Caki2 (cell line): ENCODE measurements at places on chromosomes 1 and 21.

GRCh38 chr1:109910123-109910962 is at the start of gene CSF1:
TSS of gene CSF1 (plus strand) at chr1:109910849. CDS start at chr1:109911024, 175 bp downstream.
- peak; percentile 70 for DNase-seq

GRCh38 chr21:27954543-27955165 is 987.8 kb upstream of the ADAMTS5 start:
- no peak for DNase-seq

- no peak for DNase-seq
Observed at GRCh38 chr1:210697185-210697584, 368.5 kb downstream of the HHAT start.

GRCh38 chr1:98870959-98871903 is 133.4 kb downstream of the PLPPR5 start:
- DNase-seq = no peak

GRCh38 chr1:160149716-160150115 is 1.7 kb upstream of the ATP1A4 start:
- DNase-seq = no peak

DNA sequence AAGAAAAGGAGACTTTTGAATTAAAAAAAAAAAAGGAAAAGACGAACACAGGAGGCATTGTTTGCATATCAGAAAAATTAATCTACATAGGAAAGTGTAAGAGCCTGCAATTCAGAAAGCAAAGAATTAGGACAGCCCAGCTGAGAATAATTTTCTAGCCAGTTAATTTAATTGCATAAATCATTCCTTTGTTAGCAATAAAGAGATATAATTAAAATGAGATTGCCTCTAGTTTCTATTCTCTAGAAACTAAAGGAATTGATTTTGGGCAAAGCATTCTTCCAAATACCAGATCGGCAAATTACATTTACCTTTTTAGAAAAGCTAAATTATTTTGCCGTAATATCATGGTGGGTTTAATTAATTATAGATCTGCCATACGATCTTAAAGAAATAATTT is 46.0 kb downstream of the NUF2 start:
- no peak for DNase-seq

- DNase-seq = no peak
Observed at GRCh38 chr1:168766568-168766967, 37.6 kb upstream of the DPT start.

GRCh38 chr1:161217831-161218230 is 2.7 kb downstream of the FCER1G start:
- DNase-seq = no peak

DNA sequence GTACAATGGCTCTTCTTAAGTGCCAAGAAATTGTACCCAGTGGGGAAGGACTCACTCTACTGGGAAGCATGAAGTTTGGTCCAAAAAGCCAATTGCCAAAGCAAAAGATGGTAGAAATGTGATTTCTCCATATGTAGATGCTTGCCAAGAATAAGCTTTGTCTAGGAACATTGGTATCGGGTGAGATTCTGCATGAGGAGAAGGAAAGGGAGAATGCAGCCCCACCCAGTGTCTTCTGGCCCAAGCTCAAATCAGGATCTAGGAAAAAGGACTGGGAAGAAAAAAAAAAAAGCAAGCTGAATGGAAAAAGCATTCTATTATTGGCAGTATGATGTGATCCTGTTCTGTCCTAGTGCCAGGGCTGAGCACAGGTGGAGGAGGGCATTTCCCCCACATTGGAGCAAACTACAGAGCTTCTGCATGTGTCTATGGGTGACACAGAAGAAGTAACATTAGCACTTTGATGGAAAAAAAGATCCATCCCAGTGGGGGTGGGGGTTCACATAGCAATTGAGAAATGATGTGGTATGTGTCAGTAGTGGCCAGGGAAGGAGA is 226.6 kb downstream of the KCNH1 start:
- DNase-seq = no peak

- no peak for DNase-seq
Observed at GRCh38 chr1:13583595-13583965, at the start of gene PDPN. TSS of gene PDPN (plus strand) at chr1:13583832. CDS start at chr1:13584034, 202 bp downstream.

DNA sequence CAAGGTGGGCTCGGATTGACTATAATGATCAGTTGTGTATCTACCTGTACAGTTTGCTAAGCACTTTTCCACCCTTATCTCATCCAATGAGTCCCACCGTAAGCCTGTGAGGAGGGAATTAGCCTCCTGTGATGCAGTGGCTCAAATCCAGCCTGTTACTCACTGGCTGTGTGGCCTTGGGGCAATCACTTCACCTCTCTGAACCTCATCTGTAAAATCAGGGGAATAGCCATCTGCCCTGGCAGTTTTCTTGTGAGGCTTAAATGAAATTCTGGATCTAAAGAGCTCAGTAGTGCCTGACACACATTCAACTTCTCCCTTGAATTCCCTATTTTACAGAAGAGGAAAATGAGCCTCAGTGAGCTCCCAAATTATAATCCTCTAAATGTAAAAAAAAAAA is 7.4 kb upstream of the EXTL1 start:
- no peak for DNase-seq

DNA sequence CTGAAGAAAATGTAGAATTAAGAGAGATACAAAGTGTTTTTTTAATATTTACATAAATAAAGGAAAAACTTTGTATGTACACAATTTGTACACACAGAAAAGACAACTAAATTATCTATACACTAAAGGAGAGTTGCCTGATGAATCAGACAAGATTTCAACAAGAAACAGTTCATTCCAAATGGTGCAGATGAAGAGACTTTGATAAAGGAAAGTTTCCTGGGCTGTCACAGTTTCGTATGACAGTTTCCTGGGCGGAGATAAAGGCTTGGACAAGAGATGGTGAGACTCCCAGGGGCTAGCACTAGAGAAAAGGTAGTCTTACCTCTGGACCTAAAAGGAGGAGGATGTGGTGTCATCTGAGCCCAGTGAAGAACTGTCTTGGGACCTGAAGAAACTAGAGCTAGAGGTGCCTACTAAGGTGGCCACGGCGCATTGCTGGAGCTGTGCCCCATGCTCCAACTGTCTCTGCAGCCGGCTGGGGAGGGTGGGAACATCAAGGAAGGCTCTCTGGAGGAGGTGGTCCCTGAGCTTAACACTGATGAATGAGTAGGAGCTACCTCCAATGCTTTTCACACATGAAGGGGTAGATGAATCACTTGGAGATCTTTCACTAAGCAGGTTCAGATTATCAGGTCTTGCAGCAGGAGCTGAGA is 32.2 kb downstream of the ETS2 start:
- no peak for DNase-seq

DNA sequence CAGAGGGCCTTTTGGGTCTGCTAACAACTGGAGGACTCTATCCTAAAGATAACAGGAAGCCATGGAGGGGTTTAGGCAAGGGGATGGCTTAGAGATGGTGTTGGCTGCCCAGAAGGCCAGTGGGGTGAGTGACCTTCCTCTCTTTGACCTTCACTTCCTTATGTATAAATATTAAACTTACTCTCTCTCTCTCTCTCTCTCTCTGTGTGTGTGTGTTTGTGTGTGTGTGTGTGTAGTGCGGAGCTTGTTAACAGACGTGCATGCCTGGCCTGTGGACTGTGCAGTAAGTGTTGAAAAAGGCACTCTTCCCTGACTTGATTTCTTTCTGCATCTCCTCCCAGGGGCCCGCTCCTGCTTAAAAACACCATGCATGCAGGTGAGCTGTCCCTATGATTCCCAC is 10.0 kb downstream of the MROH7 start:
- DNase-seq = no peak

GRCh38 chr1:248703674-248704073 is 1.1 kb upstream of the OR14I1 start:
- no peak for DNase-seq

DNA sequence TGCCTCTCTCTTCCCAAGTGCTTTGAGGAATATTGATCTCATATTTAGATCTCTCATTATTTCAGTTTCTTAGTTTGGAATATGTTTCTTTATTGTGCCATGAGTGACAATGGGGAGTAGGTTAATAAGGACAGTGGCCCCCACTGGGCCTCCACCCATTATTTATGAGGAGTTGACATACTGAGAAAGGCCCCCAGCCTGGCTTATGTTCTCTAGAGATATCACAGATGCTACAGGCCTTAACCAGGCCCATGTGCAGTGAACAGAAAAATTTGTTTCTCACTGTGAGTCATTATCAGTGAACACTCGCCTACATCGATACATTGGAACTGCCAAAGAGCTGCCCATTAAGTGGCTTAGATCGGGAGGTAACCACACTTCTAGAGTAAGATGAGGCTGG is 35.7 kb upstream of the SYT6 start:
- no peak for DNase-seq

DNA sequence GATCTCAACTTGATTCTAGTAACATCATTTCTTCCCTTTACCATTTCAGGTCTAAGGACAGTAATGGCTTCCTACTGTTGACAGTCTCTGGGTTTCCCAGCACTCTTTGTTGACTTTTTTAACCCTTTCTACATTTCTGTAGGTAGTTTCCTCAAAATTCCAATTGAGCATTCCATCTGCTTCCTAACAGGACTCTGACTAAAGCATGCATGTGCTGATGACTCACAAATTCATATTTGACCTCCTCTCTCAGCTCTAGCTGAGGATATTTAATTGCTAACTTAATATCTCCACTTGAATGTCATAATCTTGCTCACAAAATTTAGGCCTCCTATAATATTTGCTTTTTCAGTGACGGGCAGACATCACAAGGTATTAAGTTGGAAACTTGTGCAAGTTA is 93.3 kb upstream of the ZNHIT6 start:
- no peak for DNase-seq

GRCh38 chr1:247833601-247834000 is 8.1 kb downstream of the OR11L1 start:
- no peak for DNase-seq

- DNase-seq = no peak
Observed at GRCh38 chr1:87929906-87930305, 601.2 kb downstream of the LMO4 start.

GRCh38 chr1:150557065-150557600 is 7.9 kb downstream of the ADAMTSL4 start:
- no peak for DNase-seq

DNA sequence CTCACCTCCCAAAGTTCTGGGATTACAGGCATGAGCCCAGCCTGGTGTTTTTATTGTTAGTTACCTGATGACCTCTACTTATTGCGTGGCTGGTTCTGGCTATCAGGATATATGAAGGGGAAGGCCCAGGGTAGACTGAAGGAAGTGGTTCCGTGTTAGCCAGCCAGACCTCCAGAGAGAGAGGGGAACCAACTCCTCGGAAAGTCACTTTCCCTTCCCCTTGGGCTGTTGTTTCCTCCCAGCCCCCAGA is 2.5 kb upstream of the RCSD1 start:
- no peak for DNase-seq

GRCh38 chr1:183892351-183892793 is 87.5 kb downstream of the RGL1 start:
- no peak for DNase-seq

DNA sequence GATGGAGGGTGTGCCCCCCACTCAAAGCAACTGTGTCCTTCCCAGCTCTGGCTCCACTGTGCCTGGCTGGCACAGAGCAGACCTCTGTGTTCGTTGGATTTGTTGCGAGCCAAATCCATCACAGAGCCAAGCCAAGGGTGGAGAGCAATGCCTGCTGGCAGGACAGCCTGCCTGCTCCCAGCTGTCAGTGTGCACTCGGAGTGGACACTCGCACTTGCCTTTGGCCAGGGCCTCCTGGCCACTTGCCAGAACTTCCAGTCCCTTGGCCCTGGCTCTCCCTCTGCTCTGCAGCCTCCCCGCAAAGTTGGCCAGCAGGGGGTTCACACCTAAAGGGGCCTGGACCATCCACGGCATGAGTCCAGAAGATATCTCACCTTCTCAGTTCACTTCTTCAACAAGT is 16.4 kb downstream of the HEYL start:
- DNase-seq = no peak

GRCh38 chr21:26425576-26425975 is 147.5 kb downstream of the CYYR1 start:
- peak; percentile 33 for DNase-seq

DNA sequence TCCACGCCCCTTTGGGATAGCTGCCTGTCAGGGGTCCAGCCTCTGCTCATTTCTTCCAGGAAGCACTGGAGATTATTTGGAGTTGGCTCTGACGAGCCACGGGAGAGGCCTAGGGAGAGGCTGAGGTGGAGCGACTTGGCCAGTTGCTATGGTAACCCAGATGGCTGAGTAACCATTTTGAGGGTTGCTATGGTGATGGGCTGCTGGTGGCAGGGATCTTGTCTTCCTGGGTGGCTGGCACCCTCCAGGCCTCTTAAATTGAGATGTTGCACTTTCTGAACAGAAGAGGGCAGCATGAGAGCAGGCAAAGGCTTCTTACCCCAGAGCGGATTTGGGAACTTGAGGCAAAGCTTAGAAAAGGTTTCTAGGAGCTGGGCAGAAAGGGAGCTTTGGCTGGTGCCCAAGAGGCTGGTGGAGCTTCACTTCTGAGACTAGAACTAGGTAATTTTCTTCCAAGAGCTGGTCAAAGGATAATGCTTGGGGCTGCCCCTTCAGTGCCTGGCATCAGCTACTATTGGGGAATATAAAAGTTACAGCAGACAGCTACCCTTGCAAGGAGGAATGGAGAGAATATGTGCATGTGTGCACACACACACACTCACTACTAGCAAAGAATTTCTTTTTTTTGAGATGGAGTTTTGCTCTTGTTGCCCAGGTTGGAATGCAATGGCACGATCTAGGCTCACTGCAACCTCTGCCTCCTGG is 72.5 kb downstream of the NDUFS5 start:
- DNase-seq = peak; percentile 95

- DNase-seq = peak; percentile 62
Observed at GRCh38 chr1:27489501-27489972, 430 bp downstream of the WASF2 start.

- no peak for DNase-seq
Observed at GRCh38 chr1:40607921-40608320, 57.6 kb downstream of the RIMS3 start.

DNA sequence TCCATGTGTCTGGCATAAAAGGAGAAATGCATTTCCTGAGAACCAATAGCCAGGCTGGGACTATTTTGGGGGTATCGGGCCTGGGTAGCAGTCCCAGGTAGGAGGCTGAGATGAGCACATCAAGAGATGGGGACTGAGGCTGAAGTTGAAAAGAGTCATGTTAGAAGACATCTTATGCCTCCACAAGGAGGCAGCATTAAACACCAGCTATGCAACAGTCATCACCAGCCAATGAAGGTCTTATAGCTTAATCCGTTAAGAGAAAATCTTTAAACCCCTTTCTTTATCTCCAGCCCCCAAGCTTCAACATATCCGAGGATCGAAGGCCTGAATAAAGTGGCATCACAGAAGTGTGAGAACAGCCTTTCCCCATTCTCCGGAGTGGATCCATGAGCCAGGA is 640.7 kb upstream of the PTBP2 start:
- no peak for DNase-seq

- DNase-seq = peak; percentile 71
Observed at GRCh38 chr1:9294405-9294773, 1.7 kb downstream of the SPSB1 start.

GRCh38 chr21:45256021-45256911 is 31.4 kb downstream of the POFUT2 start:
- DNase-seq = no peak

- DNase-seq = no peak
Observed at GRCh38 chr1:111582644-111583618, 36.7 kb upstream of the RAP1A start.
